ENCODE measurements at places on chromosomes 1 and 21.

GRCh38 chr1:98766255-98766654, 104.7 kb downstream of the SNX7 start:
- no peak for DNase-seq

DNA sequence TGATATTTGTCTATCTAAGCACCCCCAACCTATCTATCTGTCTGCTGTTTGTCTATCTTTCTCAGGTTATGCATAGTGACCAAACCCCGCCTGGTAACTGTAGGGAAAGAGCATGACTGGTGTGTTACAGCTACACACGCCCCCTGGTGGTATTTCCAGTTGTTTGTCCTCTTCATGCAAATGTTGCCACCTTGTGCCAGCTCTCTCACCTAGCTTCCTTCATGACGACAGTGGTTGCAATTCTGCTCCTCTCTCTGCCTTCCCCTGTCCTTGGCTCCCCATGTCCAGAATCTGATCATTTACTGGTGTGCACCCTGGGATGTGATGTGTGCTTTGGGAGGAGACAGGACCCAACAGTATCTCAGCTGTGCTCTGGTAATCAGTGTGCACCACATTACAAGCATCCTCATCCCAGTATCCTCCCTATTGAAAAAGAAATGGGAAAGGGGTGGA, 8.1 kb upstream of the INKA2 start:
- no peak for DNase-seq

DNA sequence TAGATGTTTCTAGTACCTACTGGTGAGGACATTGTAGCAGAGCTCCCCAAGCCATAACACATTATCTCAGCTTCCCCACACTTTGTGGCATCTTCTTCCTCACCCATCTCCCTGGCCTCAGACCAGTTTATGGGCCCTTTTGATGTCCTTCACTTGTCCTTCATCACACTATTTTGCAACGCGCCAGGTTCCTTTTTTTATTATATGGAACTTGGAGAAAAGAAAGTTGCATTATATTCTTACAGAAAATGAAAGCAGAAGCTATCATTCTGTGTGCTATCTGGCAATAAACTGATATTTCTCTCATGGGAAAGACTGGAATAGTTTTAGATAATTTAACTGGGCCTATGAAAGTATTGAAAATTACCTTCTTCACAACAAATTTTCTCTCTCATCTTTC, 196.9 kb upstream of the ETV3 start:
- DNase-seq = no peak

DNA sequence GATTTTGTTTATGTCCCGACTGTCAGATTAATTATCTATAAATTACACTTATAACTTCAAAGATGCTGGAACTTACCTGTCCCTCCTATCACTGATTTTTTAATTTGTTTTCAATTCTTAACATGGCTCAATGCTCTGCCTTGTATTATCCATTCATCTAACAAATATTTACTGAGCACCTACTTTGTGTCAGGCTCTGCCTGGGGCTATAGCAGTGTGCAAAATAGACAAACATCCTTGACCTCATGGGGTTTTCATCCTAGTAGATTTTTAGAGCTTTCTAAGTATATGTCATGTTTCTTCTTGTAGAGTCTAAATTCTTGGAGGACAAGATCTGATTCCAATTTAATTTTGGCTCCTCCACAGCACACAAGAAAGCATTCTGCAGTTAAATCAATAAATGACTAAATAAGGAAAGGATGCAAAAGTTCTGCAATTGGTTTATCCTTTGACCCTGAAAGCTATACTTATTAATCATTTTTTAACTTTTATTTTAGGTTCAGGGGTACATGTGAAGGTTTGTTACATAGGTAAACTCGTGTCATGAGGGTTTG, 10.8 kb upstream of the SMYD2 start:
- DNase-seq = no peak

DNA sequence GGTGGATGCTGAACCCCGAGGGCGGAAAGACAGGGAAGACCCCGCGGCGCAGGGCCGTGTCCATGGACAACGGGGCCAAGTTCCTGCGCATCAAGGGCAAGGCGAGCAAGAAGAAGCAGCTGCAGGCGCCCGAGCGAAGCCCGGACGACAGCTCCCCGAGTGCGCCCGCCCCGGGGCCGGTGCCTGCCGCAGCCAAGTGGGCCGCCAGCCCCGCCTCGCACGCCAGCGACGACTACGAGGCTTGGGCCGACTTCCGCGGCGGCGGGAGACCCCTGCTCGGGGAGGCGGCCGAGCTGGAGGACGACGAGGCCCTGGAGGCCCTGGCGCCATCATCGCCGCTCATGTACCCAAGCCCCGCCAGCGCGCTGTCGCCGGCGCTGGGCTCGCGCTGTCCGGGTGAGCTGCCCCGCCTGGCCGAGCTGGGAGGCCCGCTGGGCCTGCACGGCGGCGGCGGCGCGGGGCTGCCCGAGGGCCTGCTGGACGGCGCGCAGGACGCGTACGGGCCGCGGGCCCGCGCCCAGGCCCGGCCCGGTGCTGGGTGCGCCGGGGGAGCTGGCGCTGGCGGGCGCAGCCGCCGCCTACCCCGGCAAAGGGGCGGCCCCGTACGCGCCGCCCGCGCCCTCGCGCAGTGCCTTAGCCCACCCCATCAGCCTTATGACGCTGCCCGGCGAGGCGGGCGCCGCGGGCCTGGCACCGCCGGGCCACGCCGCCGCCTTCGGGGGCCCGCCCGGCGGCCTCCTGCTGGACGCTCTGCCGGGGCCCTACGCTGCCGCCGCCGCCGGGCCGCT, 20.7 kb downstream of the FOXO6 start:
- DNase-seq = peak; percentile 64

- DNase-seq = no peak
Measured at GRCh38 chr1:195472291-195472690, 1135.9 kb downstream of the KCNT2 start.

- DNase-seq = no peak
Measured at GRCh38 chr1:217138173-217138765, 415.0 kb upstream of the ESRRG start.

DNA sequence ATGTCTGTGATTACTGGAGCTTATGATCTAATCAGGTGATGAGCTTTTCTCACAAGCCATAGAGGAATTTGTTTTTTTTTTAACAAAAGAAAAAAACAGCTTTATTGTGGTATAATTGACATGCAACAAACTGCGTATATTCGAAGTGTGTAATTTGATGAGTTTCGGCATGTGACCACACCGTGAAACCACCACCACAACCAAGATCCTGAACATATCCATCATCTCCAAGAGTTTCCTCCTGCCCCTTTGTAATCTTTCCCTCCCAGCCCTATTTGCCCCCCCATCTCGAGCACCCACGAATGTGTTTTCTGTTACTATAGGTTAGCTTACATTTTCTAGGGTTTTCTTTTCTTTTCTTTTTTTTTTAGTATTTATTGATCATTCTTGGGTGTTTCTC, 4.7 kb downstream of the PGBD2 start:
- DNase-seq = no peak

DNA sequence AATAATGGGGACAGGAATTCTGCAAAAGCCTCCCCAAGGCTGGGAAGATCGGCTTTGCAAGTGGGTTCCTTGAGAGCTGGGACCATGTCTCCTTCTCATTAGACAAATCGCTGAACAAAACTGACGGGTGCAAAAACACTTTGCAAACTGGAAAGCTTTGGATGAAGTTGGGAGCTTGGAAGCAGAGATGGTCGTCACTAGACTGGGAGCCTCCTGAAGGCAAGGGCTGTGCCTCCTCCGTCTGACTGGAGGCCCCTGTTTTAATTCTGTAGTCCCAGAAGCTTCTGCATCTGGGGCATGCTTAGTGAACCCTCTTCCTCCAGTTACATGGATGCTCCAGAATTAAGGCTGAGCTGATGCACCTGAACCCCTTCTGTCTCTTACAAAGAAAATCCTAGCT, 82.3 kb upstream of the IFFO2 start:
- no peak for DNase-seq

- DNase-seq = no peak
Measured at GRCh38 chr1:11842154-11843041, 5.2 kb downstream of the NPPA start.

DNA sequence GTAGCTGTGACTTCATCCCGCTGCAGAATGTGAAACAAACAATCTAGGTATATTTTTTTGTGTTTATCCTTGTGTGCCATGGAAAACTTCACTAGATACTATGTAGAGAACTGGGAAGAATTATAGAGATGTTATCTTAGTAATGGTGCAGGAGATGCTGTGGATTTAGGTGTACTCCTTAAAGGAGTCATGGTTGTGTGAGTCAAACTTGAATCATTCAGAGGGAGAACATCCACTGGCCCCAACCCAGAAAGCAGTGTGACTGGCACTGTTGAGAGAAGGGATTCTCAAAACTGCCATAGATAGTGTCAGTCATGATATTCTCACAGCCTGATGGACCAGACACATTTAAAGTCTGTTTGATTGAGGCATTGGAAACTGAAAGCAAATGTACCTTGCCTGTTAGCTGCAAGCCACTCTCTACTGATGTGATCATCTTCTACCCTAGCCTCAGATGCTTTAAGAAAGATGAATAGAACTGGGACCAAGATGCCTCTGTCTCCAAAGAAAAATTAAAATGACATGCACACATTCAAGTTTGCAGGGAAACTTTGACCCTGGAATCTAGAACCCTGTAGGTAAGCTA, 754.6 kb downstream of the MRPL39 start:
- no peak for DNase-seq

DNA sequence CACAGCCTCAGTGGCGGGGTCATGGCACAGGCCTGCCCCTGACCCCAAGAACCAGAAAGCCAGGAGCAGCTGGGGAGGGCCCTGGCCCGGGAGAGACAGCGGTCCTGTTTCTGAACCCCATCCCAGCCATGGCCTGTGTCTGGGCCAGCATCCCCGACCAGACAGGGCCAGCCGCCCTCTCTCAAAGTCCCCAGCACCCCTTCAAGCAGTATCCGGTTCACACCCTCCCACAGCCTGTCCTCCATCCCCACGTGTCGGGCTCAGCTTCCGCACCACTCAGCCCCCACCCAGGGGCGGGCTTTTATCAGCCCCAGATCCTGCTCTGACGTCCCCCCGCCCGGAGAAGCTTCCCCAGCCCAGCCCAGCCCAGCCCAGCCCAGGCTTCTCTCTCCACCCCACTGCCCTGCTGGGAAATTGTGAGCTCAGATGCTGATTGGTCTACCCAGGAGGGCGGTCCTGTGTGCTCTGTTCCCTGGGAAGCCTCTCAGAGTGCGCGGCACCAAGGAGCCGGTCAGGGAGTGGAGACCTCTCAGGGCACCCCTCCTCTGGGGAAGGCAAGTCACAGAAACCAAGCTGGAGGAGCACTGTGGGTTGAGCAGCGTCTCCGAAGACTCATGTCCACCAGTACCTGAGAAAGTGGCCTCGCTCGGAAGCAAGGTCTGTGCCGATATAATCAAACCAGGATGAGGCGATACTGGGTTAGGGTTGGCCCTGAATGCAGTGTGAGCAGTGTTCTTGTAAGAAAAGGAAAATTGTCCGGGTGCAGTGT, 4.7 kb upstream of the FAAP20 start:
- DNase-seq = peak; percentile 89

DNA sequence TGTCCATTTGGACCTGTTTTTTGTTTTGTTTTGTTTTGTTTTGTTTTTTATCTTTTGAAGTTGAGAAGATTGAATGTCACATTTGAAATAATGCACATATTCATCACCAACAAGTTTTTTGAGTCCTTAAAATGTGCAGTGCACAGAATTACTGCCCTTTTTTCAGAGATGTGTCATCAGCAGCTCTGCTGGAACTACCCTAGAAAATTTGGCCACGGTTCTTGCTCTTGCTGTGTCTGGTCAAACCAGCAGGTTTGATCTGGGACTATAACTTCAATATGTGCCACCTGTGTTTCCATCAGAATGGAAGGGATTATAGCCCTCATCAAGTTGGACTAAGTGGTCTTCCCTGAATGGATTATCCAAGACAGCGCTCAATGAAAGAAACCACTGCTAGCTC, 24.1 kb upstream of the CNN3 start:
- no peak for DNase-seq

GRCh38 chr1:170932236-170932635, 3.1 kb upstream of the MROH9 start:
- no peak for DNase-seq

DNA sequence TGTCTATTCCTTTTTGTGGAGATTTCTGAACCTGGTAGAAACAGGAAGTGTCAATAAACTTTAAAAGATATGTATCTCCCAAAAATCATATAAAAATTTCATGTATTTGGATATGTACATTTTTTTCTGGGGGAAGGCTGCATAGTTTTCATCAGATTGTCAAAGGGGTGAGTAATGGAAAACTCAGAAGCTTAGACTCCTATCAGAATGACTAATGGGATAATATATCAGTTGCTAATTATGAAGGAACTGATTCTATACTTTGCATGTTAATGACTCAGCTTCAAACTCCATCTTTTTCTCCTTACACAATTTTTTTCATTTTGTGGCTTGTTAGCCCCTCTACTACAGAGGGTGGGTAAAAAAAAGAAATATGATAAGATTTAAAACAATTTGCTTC, 55.9 kb downstream of the GON4L start:
- DNase-seq = no peak

DNA sequence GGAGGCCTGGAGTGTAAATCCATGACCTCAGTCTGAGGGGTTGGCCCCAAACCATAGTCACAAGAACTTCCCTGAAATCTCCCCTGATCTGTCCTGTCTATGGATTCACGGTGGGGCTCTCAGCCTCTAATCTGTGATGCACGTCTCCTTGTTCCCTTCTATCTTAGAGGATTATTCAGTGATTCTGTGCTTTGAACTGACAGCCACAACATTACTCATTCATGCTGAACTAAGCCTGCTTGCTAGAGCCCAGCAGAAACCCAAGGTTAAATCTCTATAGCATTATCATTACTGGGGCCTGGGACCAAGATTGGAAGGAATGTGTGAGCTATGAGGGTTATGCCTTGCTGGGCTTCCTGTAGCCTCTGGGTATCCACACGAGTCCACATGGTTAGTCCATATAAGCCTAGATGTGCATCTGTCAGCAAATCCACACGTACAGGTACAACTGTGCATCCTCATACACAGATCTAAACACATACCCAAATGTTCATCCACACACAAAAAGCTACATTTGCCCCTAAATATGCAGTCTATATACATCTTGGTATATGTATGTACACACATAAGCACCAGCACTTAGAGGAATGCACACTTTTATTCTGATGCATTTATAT, 22.4 kb upstream of the MAGOH start:
- no peak for DNase-seq

- no peak for DNase-seq
Measured at GRCh38 chr1:38059635-38060250, 13.2 kb upstream of the POU3F1 start.

GRCh38 chr1:236425031-236425663, 31.1 kb downstream of the EDARADD start:
- DNase-seq = no peak

- no peak for DNase-seq
Measured at GRCh38 chr1:20496241-20496661, 10.2 kb upstream of the CAMK2N1 start.

GRCh38 chr1:15046487-15047165, 106.9 kb upstream of the TMEM51 start:
- DNase-seq = peak; percentile 65
